ENCODE measurements at places on chromosomes 3 and 15.

GRCh38 chr3:32454111-32454510 is 48.5 kb downstream of the CMTM6 start:
- DNase-seq = no peak

- DNase-seq = no peak
Observed at GRCh38 chr3:144822671-144823070, 851.0 kb downstream of the DIPK2A start.

DNA sequence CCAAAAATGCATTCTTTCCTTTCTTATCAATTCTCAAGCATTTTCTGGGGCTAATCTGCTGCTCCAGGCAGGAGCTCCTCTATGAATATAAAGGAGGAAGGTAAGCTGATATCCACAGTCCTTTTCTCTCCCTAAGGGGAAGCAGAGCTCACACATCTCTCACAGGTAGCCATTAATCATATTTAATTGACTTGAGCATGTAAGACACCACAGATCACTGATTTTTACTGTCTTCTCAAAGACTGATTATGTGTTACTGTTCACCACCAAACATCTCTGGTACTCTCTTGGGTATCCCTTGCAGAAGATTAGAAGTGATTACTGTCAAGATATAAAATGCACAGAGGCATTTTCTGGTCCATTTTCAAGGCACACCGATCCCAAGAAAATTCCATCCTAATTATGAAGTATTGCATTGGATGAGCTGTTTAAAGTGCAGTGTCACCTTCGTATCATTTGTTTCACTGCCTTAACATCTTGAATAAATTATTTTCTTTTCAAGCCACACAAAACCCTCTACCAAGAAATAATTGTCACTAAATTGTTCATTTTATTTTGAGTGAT is 100.7 kb downstream of the ARPP21 start:
- DNase-seq = no peak

DNA sequence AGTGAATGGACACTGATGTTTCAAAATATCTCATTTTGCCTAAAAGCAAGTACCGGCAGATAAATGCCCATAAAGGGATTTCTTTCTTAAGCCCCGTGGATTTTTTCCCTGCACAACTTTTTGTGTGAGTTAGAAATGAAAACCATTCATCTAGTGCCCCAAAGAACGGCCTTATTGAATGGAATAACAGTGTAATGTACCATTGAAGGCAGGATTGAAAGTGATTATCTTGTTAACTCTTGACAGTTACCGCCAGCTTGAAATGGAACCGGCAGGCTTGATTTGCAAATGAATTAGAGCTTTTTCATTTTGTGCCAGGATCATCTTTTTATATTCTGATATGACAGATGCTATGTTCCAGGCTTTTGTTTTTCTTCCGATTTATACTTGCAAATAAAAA is 162.2 kb downstream of the RSRC1 start:
- DNase-seq = no peak

- no peak for DNase-seq
Observed at GRCh38 chr3:195070336-195070735, 200.6 kb downstream of the XXYLT1 start.

- no peak for DNase-seq
Observed at GRCh38 chr3:29503958-29504357, 223.1 kb downstream of the RBMS3 start.

GRCh38 chr15:64019764-64020163 is 26.5 kb downstream of the DAPK2 start:
- DNase-seq = no peak

DNA sequence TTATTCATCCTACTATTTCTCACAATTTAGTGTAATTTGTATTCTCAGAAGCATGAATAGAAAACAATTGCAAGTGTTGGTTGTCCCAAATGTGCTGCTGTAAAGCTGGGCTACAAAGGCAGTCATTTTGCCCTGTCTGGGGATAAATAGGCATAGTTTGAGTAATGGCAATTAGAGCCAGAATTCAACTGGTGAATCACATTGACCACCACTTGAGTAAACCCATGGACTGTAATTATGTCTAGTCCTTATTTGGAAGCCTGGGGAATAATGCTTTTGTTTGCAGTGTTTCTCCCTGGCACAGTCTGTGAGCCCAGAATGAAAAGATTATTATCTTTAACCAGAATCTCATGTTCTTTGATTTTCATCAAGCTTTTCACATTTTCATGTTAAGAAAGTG is 30.5 kb upstream of the CHL1 start:
- DNase-seq = no peak

DNA sequence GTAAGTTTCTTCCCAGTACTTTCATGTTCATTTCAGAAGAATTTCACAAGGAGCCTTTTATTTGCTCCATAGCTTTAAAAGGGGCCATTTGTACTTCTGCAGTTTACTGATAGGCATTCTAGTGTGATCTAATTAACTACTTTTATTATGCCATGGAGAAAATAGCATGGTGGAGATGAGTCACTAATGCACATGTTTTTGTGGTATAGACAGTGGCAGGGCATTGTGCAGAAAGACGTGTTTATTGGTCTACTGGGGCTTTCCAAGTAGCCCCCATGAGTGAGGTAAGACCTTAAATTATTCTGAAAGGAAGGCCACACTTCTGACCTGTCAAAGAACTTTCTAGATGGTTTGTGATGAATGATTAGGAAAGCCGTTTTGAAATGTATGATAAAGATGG is 810.0 kb upstream of the NR2F2 start:
- DNase-seq = no peak

DNA sequence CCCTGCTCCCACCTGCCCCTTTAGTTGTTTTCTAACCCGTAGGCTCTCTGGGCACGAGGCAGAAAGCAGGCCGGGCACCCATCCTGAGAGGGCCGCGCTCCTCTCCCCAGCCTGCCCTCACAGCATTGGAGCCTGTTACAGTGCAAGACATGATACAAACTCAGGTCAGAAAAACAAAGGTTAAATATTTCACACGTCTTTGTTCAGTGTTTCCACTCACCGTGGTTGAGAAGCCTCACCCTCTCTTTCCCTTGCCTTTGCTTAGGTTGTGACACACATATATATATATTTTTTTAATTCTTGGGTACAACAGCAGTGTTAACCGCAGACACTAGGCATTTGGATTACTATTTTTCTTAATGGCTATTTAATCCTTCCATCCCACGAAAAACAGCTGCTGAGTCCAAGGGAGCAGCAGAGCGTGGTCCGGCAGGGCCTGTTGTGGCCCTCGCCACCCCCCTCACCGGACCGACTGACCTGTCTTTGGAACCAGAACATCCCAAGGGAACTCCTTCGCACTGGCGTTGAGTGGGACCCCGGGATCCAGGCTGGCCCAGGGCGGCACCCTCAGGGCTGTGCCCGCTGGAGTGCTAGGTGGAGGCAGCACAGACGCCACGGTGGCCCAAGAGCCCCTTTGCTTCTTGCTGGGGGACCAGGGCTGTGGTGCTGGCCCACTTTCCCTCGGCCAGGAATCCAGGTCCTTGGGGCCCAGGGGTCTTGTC is 48.5 kb downstream of the PGPEP1L start:
- no peak for DNase-seq

GRCh38 chr15:81281766-81282605 is 42.0 kb downstream of the STARD5 start:
- no peak for DNase-seq

- DNase-seq = no peak
Observed at GRCh38 chr3:77426531-77426930, 386.6 kb downstream of the ROBO2 start.

DNA sequence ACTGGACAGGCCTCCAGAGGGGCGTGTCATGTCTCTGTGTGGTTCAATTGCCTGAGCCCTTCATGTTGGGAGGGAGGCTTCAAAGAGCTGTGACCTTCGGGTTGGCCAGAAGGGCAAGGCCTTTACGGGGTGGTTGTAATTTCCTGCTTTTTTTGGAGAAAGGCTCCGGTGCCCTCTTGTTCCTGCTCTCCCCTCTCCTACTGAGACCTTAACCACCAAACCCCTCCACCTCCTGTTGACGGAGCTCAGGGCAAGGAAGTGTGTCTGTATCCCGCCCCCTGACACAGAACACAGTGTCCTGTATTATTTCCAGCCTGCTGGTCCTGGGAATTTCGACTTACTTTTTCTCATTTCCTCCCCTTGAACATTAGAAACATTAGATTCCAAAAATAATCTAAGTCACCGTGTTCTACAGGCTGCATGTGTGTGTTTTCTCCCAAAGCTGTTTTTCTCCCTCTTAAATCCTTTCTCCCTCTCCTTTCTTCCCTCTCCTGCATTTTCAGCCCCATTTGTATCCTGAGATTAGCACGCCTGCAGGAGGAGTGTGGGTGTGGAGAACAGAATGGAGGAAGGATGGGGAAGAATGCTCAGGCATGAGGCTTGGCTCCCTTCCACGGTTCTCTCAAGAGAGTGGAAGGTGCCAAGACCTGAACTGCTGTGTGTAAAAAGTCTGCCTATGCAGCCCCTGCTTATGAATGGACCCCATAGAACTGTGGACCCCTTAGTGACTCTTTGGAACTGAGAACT is 285.4 kb upstream of the ROPN1 start:
- DNase-seq = no peak

GRCh38 chr3:169286992-169287391 is 376.5 kb downstream of the MECOM start:
- no peak for DNase-seq

GRCh38 chr15:71048913-71049675 is 66.2 kb upstream of the THSD4 start:
- no peak for DNase-seq

DNA sequence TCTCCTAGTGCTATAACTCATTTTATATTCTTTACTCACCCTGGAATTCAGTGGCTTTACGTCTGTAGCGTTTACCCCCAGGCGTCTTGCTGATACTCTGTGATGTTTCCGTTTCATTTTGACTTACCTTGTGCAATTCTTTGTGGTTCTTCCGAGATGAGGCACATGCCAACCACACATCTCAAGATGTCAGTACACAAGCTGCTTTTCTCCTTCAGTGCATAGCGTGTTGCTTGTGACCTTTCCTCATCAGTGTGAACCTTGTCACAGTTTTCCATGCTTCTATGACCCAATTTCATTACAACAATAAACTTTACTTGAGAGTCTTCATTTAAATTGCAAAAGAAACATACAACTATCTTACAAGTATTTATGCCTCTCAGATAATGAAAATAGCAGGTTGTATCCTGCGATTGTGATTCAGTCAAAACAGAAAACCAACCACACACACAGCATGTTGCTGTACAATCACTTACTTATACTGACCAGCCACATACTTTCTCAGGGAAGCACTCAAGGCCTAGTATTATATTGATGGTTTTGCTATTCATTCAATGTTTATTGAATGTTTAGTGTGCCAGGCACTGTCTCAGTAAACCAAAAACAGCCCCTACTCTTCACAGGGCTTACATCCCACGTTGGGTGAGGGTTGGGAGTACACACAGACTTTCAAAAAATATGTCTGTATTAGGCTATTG is 4.6 kb upstream of the TBL1XR1 start:
- DNase-seq = no peak
